ENCODE measurements at places on chromosomes 5 and 9. TPM values are rescaled to one million over a fixed set of nuclear protein-coding genes. Genes with fewer than 3 reads are reported as not detected.

The FYB1 gene
- 0.56 TPM for total RNA-seq

GRCh38 chr5:82387819-82388166, 109.6 kb upstream of the RPS23 start:
- no peak for DNase-seq

The SHOC1 gene
- total RNA-seq: not detected

DNA sequence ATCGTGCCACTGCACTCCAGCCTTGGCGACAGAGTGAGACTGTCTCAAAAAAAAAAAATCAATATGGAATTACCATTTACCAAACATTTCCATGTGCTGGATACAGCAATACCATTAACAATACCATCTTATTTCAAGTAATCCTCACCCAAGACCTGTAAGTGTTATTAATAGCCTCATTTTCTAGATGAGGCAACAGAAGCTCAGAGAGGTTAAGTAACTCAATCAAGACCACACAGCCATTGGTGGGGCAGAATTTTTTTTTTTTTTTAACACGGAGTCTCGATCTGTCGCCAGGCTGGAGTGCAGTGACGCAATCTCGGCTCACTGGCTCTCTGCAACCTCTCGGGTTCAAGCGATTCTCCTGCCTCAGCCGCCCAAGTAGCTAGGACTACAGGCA, 3.6 kb upstream of the FIBCD1 start:
- no peak for DNase-seq

GRCh38 chr9:90880669-90881068, 79.0 kb downstream of the SYK start:
- no peak for DNase-seq

DNA sequence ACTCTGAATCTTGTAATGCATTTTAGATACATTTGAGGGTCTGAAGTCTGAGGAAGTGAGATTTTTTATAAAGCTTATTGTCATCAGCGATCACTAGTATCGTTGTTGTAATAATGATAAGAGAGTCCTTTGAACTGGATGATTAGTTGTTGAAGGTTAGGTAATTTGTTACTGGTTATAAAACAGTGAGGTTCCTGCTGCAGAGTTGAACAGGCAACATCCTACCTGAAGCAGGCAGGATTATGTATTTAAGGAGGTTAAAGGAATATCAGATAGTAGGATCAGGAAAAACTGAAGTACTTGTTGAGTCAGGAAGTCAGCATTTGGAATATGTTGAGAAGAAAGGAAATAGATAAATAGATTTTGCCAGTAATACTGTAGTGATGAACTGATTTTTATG, 106.7 kb downstream of the VPS13A start:
- DNase-seq: no peak

The SNCAIP gene
- 0.31 TPM for total RNA-seq

Measured in GM12878 (cell line).